ENCODE measurements at places on chromosomes 3 and 15.

- peak; percentile 49 for DNase-seq
Observed at GRCh38 chr15:40190591-40190990, 29.7 kb downstream of the BUB1B start.

GRCh38 chr3:94779699-94780098 lies 716.8 kb downstream of the NSUN3 start:
- no peak for DNase-seq

DNA sequence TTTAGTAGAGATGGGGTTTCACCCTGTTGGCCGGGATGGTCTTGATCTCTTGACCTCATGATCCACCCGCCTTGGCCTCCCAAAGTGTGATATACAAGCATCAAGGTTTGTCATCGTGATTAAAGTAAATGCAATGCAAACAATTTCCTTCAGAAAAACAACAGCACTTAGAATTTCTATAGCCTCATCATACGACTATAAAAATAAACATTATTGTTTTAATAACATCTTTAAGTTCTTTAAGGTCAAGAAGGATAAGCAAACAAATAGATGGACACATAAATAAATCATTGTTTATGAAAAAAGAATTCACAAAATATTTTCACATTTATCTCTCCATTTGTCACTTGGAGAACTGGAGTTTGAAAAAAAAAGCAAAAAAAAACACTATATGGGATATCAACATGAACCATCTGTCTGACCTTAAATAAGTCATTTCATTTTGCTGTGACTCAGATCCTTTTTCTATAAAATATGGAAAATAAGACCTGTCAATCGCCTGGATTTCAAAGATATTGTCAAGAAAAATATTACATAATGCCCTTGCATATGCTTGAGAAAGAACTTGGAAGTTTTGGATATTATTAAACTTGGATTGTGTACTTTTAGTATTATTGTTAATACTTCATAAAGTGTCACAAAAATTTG lies 642.0 kb upstream of the KCNMB2 start:
- no peak for DNase-seq

DNA sequence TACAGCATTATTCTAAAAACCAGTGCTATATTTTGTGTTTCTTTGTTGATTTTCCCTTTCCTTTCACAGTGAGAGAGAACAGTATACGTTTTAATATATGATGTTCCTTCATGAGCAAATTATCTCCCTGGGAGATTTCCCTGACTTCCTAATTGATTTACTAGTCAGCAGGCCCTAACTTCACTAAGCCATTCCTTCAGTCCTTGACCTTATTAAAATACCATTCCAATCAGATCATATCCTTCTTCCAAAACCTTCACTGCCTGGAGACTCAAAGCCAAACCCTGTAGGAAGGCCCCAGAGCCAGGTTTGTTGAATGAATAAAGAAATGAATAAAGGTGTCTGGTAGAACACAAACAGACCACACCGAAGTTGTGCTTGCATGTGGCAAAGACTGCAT lies 43.8 kb upstream of the ARHGEF3 start:
- no peak for DNase-seq

DNA sequence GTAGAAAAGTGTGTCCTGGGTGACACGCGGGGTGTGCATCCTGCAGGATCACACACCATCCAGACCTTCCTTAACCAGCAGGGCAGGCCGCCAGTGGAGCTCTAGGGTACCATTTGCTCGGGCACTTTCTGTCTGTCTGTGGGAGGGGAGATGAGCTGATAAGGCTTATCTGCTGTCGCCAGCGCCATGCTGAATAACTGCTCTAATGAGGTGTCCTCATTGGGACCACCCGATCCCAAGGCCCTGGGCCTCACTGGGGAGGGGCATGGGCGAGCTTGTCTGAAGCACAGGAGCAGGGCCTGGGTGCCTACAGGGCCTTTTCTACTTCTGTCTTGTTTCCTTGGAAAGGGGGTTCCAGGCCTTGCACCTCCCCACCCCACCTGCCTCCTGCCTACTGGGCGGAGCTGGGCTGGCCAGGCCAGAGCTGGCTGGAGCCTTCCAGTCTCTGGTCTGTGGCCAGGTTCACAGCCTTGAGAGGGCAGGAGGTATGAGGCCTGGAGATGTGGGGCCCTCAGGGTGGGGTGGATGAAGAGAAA lies 2.5 kb upstream of the GATA2 start:
- DNase-seq, result no peak

GRCh38 chr3:87025661-87026645 lies 35.0 kb upstream of the VGLL3 start:
- no peak for DNase-seq

- DNase-seq, result no peak
Observed at GRCh38 chr15:70870051-70870450, 16.1 kb upstream of the LARP6 start.

GRCh38 chr15:91870876-91871537 lies 17.5 kb downstream of the SLCO3A1 start:
- DNase-seq, result no peak

GRCh38 chr3:40701016-40701588 lies 176.3 kb downstream of the ZNF621 start:
- DNase-seq, result no peak

GRCh38 chr15:66658044-66658443 lies 44.0 kb upstream of the SMAD6 start:
- DNase-seq, result no peak

GRCh38 chr3:9791790-9792404 lies 376 bp downstream of the TADA3 start:
- no peak for DNase-seq

- peak; percentile 76 for DNase-seq
Observed at GRCh38 chr3:138578141-138578540, 15.9 kb downstream of the CEP70 start.

DNA sequence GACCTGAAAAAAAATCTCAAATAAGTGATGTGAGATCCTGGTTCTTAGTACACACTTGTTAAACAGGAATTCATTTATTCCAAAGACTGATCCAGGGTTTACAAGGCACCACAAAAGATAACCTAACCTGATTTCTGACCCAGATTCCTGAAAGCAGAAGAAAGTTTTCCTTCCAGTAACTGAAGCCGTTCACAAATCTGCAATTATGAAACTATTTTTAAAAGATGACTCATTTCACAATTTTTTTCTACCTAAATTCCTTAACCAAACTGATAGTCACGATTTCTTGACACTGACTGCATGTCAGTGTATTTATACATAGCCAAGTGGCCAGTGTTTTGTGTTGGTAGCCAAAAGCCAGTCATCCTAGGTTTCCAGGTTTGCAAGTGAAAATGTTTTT lies 17.1 kb downstream of the SLC9A9 start:
- DNase-seq, result peak; percentile 72

DNA sequence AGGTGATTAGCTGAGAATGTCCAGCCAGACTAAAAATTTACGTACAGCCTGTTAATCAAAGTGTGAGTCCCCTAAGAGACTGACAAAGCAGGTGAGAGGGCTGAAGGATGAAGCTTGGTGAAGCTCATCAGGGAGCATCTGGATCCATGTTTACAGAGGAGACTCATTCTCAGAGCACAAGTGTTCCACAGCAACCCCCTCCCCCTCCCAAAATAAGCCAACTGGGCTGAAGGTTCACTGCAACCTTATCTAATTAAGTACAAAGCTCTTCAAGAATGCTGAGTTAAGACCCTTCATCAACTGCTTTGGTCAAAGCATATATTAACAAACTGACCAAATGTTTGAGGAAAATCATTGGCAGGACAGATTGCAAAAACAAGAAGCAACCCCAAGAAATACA lies 262.6 kb upstream of the ZNF385D start:
- DNase-seq, result no peak

DNA sequence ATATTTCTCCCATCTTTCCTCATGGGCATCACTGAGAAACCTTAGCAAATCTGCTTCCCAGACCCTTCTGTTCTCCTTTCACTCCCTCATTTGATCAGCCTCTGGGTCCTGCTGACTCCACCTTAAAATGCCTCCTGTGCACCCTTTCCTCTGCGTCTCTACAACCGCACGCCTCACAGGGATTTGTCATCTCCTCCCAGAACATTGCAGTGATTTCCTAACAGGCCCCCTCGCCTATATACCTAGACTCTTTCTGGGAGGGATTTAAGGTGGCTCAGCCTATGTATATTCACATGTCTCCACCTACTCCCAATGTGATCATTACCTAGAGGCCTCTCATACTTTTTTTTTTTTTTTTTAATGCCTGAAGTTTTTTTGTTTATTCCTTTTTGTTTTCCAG lies 69.2 kb downstream of the LIPC start:
- DNase-seq, result no peak

DNA sequence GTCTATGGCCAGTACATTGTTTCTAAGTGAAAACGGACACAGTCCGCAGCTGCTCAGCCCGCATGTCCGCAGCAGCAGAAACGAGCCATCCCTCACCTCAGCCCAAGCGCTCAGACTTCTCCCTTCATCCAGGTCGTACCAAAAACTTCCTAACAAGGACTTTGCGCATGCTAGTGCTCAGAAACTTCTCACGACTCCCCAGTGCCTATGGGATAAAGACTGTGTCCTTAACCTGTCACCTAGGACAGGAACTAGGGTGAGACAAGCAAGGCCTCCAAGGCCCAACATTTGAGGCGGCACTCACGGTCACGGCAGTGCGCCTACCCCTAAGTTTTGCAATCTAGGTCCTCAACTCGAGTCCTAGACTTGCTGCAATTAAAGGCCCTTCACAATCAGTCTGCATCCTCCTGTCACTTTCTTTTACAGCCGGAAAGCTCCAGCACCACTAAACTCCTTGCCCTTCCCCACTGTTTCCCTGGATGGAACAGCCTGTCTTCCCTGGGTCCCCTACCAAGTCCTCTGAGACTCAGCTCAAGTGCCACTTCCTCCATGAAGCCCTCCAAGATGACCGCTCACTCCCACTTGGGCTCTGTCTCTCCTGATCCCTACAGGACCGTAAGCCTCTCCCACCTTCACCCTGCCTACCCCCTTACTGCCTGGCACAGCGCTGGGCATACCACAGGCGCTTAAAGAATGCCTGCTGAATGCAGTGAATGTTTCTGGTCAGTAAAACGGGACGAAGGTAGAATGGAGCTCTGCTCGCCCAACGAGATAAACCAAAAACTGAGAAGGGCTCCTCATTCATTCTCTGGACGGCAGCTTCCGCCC lies 1.2 kb downstream of the CLN6 start:
- DNase-seq, result peak; percentile 24

DNA sequence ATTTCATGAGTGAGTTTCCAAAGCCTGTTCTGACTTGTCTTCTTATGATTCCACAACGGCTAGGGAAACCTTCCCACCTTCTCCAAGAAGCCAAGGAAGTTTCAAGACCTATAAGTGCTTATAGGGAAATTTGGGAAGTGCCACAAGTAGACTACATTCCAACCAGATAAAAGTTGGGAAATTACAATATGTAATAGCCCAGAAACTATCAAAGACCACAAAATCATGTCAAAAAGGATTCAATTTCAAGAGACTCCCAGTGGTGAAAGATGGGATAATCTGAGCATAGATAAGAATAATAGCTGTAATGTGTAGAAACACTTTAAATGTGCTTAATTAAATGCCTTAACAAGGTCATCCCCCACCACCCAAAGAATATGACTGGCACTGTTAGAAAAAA lies 169.2 kb upstream of the SLC2A2 start:
- no peak for DNase-seq

DNA sequence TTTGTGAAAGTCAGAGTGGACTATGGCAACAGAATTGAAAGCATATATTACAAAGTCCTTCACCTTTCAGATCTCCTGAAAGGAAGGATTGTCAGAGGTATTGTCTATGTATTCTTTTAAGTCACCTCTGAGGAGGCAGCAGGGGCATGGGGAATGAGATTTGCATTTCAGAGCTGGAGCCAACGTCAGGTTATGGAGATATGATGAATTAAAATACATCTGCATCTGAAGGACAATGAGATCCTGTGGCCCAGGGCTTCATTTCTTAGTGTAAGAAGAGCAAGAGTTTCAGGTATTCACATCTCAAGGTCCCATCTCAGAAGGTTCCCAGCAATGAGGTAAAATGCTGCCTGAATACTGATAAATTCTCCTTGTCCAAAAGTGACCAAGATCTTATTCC lies 695.8 kb downstream of the TUSC7 start:
- DNase-seq, result no peak

- peak; percentile 46 for DNase-seq
Observed at GRCh38 chr15:89803941-89804800, 10.5 kb downstream of the ANPEP start.

GRCh38 chr3:194130188-194130587 lies 5.8 kb upstream of the HES1 start:
- DNase-seq, result no peak

DNA sequence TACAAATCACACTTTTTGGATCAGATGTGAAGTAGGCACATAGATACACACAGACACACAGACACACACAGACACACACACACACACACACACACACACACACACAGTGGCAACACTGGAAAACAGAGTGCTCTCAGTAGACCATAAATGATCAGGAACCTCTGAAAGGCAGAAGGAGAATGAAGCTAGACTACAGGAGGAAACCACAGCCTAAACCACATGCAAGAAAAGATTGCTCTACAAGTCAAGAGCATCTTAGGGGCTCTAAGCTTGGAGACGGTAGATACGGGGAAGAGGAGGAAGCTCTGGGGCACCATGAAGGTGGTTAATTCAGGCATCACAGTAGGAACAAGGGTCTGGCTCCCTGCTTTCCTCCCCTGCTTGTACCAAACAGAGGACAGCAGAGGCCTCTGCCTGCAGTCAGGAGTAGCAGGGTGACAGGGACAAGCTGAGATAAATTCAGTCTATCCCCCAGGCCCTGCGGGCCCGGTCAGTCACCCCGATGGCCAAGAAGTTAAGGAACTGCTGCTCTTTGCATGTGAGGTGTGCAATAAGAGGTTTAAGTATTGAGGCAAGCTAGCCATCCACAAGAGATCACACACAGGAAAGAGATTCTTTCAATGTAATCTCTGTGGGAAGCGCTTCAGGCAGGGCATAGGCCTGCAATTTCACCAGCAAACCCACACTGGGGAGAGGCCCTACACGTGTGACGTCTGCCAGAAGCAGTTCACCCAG lies 23.5 kb upstream of the ARPIN start:
- no peak for DNase-seq

DNA sequence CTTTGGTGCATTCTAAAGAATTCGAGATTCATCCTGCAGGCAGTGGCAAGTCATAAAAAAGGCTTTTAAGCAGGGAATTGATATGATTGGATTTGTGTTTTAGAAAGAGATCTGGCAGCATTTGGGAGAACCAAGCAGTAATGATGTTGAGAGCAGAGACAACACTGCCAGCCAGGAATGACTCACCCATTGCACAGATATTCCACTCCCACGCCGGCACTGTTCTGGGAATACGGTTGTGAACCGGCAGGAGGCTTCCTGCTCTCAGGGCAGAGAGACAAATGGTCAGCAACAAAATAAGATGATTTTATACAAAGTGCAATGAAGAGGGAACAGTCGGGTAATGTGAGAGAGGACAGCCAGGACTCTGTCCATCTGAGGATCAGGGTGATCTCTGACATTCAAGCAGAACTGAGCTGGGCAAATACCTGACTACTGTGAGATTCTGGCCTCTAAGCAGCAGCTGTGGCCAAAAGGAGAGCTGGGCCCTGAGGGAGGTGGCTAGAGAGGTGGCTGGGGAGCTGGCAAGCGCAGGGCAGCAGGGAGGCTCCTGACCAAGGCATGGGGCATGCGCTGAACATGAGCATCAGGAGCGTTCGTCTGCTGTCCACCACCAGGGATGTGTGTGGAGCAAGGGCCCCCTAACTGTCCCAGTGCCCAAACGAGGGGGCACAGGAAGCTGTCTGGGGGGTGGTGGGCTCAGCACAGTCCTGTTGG lies 56.1 kb upstream of the PLXNA1 start:
- peak; percentile 39 for DNase-seq

GRCh38 chr3:64650096-64650622 lies 37.6 kb downstream of the ADAMTS9 start:
- no peak for DNase-seq

Measured in suppressor macrophage treated with lipopolysaccharide for 4 hours (primary cell).